ENCODE measurements at places on chromosomes 7 and 10.

- DNase-seq, result no peak
Observed at GRCh38 chr10:79985481-79986072, 36.7 kb upstream of the SFTPD start.

DNA sequence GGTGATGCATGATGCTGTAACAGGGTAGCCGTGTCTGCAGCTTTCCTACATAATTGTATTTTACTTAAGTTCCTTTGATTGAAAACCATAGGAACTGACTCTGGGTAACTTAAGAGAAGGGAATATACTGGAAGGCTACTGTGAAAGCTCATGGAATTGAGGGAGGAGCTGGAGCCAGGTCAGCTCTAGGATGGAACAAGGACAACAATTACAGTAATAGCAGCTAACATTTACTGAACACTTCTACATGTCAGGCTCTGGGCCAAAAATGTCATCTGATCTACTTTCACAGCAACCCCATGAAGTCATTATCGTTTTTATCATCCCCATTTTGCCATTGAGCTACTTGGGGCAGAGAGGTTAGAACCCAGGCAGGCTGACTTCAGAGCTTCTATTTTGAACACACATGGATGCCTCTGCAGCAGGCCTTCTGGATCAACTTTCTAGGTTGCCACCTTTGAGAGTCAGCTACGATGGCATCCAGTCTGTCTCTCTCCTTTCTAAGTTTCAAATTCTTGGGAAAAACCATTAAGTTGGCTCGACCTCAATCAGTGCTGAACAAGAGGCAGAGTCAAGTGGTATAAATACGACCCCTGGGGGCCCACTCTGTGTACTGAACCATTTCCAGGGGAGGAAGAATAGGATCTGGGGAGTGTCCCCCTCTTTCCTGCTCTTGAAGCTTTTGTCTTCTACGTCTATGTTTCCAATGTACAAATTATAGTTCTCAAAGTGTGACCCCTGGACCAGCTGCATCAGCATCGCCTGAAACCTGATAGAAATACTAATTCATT, 272.3 kb upstream of the PLPP4 start:
- DNase-seq, result no peak

- DNase-seq, result no peak
Observed at GRCh38 chr7:153835712-153836265, 216.4 kb upstream of the DPP6 start.

GRCh38 chr10:51422311-51423120, 276.9 kb downstream of the CSTF2T start:
- DNase-seq, result peak; percentile 44

- no peak for DNase-seq
Observed at GRCh38 chr7:71615017-71615416, 483.1 kb downstream of the GALNT17 start.

DNA sequence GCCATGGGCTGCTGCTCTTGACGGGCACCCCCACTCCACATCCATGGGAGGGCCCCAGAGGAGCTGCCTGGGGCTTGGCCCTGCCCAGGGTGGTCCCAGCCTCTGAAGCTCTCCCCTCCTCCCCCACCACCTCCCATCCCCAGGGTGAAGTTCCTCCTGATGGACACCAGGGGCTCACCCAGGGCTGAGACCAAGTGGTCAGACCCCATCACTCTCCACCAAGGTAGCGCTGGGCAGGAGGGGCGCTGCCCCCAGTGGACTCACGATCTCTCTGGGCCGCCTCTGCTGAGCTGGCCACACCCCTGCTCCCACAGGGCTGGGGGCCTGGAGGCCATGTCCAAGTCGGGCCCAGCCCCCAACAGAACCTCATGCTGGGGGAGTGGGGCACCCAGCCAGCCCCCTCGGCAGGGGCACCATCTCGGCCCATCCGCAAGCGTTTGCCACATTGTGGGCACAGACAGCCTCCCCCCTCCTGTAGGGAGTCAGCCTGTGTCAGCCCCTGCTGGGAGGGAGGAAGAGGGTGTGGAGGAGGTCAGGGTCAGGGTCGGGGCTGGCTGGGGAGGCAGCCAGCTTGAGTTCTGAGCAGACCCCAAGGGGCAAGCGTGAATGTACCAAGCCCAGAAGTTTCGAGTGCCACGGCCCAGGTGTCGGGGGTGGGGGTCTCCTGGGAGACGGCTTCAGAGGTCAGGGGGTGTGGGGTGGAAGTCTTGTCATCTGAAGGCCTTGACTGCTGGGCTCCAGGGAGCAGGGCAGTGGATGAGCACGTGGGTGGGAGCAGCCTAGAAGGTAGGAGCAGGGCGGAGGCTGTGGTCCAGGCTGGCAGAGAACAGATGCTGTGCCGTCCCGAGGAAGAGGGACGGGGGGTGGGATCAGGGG, 2.8 kb downstream of the UPK3B start:
- peak; percentile 86 for DNase-seq

DNA sequence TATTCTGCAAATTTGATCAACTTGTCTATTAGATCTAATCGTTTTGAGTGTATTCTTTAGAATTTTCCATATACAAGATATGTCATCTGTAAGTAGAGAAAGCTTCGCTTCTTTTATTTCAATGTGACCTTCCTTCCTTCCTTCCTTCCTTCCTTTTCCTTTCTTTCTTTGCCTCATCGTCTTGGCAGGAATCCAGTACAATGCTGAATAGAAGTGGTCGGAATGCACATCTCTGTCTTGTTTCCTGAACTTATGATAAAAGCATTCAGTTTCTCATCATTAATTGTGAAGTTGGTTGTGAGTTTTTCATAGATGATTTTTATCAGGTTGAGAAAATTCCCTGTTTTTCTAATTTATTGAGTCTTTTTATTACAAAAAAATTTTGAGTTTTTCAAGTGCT, 300.7 kb upstream of the ZNF32 start:
- no peak for DNase-seq

DNA sequence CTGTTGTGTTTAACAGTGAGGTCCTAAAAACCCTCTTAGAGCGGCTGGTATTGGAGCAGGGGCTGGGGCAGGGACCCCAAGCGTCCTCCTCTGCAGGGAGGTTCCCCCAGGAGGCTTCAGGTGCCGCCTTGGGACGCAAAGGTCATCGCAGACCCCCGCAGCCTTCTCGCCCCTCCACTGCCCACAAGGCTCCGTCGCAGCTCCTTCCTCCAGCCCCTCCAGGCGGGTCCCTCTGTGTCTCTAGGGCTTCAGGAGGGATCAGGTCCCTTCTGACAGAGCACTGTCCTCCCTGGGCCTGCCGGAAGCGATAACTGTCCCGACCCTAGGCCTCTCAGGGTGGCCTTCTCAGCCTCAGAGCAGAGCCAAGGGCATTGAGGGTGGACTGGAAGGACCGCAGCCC, 26.1 kb upstream of the AP5Z1 start:
- DNase-seq, result no peak

DNA sequence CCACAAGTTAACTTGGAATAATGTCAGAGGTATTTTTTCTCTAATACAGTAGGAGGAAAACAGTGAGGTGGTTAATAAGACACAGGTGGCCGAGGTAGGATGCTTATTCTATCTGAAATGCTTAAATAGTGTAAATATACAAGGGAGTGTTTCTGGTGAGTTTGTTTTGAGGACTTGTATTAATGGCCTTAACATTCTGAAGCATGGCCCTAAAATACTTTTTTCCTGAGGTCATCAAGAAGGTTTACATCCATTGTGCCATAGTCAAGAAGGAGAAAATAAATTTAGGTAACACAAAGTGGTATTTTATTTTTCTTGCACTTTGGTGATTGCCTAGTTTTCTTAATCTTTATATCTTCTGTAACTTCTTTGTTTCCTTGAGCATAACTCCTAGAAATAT, 18.8 kb downstream of the GNAI1 start:
- DNase-seq, result no peak

DNA sequence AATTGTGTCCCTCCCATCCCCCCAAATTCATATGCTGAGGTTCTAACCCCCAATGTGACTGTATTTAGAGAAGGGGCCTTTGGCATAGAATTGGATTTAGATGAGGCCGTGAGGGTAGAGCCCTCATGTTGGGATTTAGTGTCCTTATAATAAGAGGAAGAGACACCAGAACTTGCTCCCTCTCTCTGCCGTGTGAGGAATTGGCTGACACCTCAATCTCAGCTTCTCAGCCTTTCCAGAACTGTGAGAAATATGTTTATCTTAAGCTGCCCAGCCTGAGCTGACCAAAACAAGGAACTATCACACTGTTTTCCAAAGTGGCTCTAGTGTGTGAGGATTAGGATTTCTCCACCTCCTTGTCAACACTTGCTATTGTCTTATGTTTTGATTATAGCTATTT, 400.0 kb upstream of the FZD8 start:
- no peak for DNase-seq

DNA sequence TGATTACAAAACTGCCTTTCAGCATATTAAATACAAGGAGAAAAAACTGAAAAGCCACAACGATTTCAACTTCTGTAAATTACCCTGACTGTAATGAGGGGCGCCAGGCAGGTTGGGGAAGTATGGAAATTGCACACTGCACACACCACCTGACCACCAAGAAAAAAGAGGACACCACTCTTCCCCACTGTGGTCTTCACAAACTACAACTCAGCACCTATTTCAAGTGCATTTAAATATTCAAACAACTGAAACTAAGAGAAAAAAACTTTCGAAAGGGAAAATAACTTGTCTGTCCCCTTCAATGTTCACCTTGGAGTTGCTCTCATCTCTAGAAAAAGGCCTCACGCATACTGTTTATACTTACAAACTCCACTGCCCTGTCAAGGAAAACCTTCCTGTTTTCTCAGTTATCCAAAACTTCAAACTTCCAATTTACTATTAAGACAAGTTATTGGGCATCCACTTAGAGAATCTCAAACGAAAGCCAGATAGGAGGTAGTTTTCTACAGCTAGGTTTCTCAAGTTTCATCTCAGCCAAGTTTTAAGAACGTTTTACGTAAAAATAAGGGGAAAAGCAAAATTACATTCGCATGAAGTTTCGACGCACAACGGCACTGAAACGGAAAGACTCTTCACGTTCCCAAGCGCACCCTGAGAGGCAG, 1.4 kb downstream of the LARP4B start:
- peak; percentile 17 for DNase-seq

GRCh38 chr10:123417414-123417813, 248.7 kb upstream of the GPR26 start:
- no peak for DNase-seq

GRCh38 chr10:116099023-116099420, 174.0 kb downstream of the GFRA1 start:
- DNase-seq, result no peak

DNA sequence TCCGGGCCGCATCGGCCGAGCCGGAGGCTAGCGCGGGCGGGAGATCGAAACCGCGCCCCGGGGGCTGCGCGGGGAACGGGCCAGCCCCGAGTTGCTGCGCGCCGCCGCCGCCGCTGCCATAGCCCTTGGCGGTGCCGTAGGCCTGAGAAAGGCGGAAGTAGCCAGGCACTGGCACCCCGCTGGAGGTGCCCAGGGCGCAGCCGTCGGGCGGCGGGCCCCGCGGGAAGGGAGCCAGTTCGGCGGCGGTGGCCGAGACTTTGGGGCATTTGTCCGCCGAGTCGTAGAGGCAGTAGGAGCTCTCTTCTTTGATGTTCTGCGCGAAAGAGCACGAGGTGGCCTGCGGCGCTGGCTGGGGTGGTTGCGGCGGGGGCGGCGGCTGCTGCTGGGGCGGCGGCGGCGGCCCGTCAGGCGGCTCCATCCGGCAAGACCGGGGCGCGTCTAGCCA, 587 bp downstream of the HOXA10 start:
- no peak for DNase-seq

DNA sequence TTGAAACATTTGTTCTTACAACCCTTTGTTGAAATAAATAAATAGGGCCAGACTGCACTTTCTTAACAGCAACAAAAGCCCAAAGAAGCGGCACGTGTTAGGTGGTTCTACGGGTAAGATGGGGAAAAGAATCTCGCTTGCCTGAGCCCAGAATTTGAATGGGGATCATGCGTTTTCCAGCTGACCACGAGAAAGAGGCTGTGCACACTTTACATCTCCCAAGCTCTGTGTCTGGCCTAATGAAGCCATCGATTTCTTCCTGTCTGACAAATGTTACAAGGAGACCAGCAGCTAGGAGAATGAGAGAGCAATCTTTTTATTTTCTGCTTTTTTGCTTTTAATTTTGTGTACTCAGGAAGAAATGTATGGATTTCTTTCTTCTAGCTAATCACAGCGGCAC, 52.2 kb downstream of the FRMD4A start:
- no peak for DNase-seq

- no peak for DNase-seq
Observed at GRCh38 chr7:21108182-21108581, 319.7 kb upstream of the SP4 start.

GRCh38 chr10:110355141-110355831, 50.6 kb upstream of the SMNDC1 start:
- DNase-seq, result no peak

DNA sequence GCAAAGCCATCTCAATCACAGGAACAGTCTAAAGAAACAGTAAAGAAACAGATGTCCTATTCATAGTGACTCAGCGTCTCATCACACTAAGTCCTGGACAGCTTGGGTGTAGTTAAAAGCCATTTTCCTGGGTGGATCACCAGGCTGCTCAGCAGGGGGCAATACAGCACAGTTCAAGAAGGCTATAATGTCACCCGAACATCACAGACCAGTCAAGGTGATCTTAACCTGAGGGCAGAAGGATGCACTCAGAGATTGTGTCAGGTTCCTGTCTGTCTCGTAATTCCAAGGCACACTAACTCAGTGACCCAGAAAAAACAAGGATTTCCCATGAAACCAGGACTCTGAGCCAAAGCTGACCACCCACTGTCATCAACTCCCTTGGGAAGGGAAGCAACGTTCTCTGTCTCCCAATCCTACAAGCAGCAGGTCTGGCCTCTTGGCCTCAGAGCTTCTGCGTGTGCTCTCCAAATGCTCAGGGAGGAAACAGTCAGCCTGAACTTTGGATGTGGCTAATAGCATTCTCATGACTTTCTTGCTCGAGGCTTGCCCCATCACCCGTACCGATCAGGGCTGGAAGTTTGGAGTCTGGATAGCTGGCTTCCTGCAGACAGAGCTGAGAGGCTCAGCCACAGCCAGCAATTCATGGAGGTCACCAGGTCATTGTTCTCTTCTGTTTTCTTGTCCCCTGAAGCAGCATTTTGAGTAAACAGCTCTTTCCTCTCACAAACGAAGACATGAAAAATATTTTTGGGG, 90.4 kb upstream of the FAM171A1 start:
- no peak for DNase-seq

GRCh38 chr10:80529604-80530003, 8.1 kb upstream of the SH2D4B start:
- no peak for DNase-seq

DNA sequence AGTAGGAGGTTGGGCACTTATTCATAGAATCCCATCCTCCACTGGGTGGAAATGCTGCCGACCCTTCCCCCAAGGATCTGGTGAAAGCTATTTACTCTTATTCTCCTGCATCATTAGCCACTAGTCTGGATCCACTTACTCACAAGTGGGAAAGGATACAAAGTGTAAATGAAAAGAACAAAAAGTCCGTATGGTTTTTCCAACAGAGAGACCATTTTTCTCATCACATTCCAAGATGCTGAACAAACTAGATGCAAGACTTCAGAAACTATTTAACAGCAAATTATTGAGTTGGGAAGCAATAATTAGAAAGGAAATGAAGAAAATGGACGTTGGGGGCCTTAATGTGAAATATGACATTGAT, 242.4 kb upstream of the GLI3 start:
- no peak for DNase-seq

DNA sequence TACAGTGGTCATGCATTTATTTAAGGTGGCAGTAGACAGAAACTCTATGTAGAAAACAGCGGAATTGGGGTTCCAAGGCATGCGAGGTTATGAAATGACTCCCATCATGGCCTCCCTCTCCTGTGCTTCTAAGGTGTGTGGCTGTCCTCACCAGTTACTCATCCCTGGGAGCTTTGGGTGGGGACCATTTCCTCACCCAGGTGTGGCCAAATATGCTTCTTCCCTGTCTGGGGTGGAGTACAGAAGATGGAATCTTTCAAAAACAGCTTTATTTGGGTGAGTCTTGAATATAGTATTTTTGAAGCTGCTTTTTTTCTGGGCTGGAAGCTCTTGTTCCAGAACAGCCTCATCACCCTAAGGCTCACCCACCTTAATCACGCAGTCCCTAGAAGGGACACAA, 139.0 kb downstream of the NRF1 start:
- DNase-seq, result no peak

Measured in lower leg skin (tissue), 4 donors.